ENCODE measurements at places on chromosomes 4 and X. TPM values are rescaled to one million over a fixed set of nuclear protein-coding genes. Genes with fewer than 3 reads are reported as not detected.

DNA sequence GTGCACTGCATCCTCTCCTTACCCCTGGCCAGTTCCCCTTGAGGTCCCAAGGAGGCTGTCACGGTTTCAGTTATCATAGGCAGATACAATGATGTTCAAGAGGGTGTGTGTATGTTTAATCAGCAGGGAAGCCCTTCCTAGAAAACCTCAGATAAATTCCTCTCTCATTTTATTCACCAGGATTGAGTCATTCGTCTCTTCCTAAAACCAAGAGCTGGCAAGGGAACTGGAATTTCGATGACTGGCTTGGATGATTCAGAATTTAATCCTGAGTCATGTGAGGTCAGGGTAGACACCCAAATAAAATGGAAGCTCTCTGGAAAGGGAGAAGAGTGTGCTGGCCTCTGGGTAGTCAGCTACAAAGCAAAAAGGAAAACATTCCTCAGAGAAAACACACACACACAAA lies 106.2 kb upstream of the RAPGEF2 start:
- no peak for DNase-seq

DNA sequence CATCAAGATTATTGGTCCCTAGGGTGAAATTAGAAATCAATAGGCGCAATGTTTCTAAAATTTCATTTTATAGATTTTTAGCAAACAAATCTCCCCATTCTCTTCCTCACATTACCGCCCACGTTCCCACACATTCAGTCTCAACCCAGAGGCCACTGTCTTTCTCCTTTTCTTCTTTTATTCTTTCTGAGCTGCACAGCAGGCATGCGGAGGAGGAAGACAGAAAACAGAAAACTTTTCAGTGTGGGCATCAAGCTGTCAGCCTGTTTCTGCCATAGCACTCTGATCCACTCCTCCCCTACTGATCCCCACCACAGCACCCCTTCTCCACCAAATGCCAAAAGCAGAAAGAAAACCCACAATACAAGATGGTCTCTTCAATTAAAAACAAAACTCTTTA lies 94.8 kb upstream of the ADAMTS3 start:
- DNase-seq: no peak

- no peak for DNase-seq
Observed at GRCh38 chr4:185202984-185203485, 765 bp downstream of the CFAP97 start.

DNA sequence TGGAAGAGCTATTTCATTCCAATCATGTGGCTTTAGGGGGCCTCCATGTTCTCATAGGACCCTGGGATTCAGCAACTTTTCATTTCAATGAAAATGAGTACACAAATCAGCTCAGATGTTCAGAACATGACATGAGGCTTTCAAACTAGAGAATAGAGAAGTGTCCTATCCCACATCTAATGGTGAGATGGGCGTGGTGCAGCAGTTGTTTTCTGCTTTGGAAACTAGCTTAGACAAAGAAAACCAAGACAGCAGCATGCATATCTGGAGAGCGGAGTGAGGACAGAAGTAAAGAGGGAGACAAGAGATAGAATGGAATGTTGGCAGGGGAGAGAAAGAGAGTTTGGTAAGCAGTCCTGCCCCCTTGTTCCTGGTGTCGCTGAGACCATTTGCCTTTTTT lies 1009.1 kb upstream of the IGFBP7 start:
- DNase-seq: no peak

DNA sequence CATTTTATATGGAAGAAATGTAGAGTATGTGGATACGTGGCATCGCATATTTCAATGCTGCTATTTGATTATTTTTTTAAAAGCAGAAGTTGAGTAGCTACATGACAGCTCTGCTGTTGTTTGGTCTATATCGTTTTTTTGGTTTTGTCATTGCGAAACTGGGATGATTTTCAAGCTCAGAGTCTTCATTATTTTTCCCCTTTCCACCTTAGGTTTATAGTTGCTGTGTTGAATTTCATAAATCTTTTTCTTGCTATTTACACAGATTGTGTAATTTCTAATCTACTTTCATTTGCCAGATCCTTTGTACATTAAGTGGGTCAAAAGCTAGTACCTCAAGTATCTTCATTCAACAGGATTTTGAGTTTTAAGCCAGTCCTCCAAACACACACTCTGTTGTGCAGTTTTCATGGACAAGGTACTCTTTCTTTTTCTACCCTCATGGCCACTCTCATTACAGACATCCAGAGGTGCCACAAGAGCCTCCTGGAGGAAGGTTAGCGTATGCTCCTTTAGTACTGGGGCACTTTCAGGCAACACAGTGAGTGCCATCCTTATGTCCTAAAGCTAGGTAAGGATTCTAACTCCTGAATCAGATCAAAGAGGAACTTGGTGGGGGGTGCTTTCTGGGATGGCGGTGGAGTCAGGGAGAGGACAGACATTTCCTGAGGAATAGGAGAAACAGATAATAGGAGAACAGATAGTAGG lies 123.2 kb downstream of the FHIP1A start:
- DNase-seq: no peak

DNA sequence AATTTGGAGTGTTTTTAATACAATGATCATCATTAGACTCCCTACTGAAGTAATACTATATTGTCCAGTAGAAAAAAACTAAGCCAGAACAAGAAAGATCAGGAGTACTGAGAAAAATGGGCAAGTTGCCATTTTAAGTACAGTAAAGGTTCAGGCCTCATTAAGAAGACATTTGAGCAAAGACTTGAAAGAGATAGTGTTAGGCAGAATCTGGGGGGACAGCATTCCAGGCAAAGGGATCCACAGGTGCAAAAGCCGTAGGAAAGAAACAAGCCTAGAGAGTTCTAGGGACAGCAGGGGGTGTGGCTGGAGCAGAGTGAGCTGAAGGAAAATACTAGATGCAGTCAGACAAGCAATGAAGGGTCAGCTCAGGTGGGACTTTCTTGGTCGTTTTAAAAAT lies 58.1 kb upstream of the INTU start:
- DNase-seq: no peak

DNA sequence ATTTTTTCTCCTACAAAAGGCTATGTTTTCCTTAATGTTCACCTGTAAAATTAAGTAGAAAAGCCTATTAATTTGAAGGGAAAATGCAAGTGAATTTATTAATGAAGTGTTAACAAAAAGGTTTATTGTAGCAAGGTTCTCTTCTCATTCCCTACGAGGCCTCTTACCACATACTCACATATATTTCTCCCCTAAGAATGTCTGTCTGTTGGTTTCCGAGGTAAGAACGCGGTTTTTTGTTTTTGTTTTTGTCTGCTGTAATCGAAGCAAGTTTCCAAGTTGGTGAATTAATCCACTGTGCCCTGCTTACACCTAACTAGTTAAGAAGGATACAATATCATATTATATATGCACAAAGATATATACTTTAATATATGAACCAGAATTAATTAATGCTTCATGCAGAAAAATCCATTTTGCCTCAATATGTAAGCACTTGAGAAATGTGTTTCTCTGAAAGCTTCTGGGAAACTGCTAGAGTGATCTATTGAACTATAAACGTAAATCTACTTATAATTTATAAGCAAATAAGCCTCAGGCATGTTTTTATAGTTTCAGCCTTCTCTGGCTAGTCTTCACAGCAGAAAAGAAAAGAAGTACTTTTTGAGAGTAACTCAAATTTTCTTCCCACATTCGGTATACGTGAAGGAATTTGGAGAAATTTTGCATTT lies 120.8 kb downstream of the EGF start:
- DNase-seq: no peak

DNA sequence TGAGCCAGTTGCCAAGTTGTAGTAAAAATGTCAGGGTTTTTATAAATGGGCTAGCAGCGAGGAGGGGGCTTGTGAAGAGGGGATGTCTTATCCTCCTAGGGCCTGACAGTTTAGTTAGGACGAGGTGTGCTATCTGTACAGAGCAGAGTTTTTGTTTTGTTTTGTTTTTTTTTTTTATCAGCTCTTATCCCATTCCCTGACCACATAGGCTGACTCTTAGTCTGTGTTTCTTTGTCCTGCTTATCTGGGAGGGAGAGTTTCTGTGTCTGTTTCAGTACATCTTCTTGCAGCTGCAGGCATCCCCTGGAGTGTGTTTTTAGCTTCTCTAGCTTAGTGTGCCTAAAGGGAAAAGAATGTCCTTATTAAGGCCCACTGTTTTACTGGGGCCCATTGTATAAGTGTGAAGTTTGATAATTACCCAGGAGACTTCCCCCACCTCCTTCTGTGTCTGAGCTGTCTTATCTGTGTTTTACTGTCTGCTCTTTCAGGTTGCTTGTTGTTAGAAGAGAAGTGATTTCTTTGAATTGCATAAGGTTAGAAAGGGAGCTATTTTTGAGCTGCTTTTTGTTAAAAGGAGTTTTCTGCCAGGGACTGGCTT lies 32.0 kb downstream of the PAGE2 start:
- DNase-seq: no peak

DNA sequence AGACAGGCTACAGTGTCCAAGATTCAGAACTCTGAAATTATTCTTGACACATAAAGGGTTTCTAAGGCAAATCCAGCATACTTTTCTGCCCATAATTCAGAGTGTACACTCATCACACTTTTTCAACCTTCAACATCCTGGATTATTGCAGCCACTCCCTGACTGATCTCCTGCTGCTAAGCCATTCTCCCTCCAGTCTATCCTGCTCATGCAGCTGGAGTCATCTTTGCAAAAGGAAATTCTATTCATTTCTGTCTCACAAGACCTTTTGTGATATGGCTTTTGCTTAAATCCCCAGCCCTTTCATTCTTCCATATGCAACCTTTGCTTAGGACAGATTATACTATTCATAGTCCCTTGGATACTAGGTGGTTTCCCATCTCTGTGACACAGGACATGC lies 236.1 kb upstream of the LDB2 start:
- DNase-seq: no peak

DNA sequence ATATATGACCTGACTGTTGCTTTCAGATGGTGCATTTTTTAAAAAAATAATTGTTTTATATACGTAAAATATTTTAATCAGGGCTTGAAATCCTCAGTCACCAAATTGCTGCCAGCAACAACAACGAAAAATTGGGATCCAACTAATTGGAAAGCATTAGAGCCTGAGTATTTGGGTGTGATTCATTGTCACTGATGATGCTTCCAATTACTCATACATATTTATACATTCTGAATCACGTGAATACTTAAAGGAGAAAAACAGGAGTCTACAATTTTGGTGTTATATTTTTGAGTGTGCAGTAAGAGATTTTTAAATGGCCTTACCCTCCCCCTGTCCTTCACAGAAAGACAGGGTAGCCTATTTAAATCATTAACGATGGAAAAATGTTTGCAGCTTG lies 765.6 kb upstream of the TENM3 start:
- DNase-seq: no peak

- DNase-seq: no peak
Observed at GRCh38 chrX:119696251-119696890, 3.4 kb upstream of the SEPTIN6 start.

- peak; percentile 37 for DNase-seq
Observed at GRCh38 chrX:75746891-75747639, 38.0 kb downstream of the MAGEE2 start.

DNA sequence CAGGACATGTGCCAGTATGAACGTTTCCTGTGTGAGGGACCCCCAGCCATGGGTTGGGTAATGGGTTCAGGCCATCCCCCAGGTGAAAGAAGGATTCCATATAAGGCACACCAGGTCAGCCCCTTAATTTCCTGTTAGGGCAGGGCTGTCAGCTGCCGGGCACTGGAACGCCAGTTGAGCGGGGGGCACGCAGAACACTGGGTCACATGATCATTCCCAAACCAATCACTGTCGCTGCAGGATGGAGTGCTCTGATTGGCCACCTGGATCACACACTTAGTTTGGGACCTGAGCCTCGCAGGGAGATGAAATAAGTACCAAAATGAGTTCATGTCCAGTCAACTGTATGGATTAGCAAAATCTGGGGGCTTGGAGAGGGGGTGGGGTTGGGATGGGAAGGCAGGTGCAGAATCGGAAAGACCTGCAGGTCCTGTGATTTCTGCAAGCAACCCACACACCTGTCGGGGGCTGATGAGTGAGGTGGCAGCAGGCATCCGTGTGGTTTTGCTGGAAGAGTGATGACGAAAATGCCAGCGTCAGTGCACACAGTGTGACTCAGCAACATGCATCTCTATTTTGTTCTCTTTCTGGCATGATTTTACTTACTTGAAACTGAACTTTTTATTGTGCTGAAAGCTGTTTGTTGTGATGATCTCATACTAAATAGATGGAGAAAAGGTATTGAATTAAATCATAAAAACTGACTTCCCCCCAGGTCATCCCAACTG lies 32.2 kb downstream of the RNF212 start:
- DNase-seq: no peak

GRCh38 chr4:20313237-20314030 lies 61.7 kb downstream of the SLIT2 start:
- DNase-seq: no peak

DNA sequence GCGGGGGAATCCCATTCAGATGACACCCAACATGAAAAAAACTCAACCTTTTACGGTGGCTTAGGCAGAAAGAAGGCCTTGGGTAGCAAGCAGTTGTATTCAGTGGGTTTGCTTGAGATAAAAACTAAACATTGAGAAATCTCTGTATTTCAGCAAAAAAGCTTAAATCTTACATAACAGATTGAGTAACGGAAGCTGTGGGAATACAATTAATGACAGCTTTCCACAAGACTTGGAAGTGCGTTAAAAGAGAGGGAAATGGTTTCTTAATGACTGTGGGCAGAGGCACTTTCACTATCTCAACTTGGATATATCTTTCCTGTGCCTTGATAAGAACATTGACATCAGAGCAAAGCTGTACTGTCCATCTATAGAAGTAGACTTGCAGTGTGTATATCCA lies 418.5 kb upstream of the HS3ST1 start:
- DNase-seq: no peak

GRCh38 chr4:23888421-23889319 lies 1.2 kb downstream of the PPARGC1A start:
- no peak for DNase-seq

DNA sequence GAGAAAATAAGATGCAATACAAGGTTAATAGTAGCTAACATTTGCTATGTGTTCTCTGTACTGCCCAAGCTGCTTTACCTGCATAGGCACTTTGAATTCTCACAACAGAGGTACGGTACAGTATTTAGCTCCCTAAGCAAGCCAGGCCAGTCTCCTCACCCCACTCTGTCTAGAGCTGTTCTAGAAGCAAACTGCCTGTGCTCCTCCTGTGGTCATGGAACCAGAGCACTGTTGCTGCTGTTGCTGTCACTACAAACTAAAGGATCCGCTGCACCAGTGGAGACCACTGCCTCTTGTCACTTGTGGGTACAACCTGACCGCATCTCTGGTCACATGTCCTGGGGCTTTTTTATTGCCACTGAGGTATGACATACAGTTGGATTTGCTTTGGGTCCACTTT lies 19.6 kb downstream of the ZNF330 start:
- DNase-seq: no peak

- DNase-seq: no peak
Observed at GRCh38 chr4:97197106-97197505, 946.2 kb downstream of the STPG2 start.

ARHGAP24 gene
- total RNA-seq: 1.8 TPM

ARR3 gene
- total RNA-seq: not detected

PHOX2B gene
- not detected for total RNA-seq

GAGE12J gene
- total RNA-seq: not detected

DNAAF6 gene
- not detected for total RNA-seq

RNF150 gene
- 1.4 TPM for total RNA-seq

F11 gene
- total RNA-seq: 207 TPM

CENPE gene
- 20.9 TPM for total RNA-seq

All from liver (tissue), 10 donors.